ENCODE measurements at places on chromosomes 7 and 10. TPM values are rescaled to one million over a fixed set of nuclear protein-coding genes. Genes with fewer than 3 reads are reported as not detected.

DNA sequence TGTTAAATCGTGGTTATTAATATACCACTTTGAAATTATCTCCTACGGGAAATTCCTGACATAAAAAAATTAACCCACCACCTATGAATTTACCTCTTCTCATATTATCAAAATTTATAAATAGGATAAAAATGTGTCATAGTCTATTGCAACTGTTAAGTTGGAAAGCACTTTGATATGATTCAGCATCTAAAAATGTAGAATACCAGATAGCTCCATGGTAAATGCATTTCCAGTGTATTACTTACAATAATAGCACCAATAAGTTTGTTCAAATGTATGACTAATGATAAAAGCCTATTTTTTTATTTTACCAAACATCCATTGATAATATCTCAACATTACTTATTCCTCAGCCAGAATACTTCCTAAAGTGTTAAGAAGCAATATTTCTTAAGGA is 13.6 kb upstream of the KCND2 start:
- no peak for DNase-seq

BEND7 gene
- 3.1 TPM for total RNA-seq

DNA sequence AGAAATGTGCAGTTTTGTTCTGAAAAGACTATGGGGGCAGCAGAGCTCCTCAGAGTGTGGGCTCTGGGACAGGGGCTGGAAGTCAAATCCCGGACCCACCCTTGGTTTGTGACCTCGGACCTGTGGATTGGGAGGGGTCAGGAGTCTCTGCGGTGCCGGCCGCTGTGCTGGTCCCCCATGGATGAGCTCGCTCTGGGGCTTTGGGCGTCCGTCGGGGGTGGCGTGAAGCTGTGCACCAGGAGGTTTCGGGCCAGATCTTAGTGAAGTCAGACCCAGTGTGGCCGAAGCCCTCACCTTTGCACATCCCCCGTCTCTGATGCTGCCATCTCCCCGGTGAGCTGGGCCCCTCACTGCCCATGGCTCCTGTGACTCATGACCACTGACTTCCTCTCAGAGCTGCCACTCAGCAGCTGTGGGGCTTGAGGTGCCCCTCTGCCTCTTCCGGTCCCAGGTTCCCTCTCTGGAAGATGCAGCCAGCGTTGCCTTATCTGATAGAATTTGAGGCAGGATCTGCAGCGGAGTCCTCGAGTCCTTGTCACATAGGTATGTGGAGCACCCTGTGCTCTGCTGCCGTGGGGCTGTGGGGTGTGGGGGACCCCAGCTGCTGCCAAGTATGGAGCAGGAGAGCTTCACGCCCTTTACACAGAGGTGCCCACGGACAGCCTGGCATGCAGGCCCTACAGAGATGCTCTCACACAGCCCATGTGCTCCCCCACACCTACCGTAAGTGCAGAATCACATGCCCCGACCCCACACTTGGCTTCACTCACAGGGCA is 11.4 kb upstream of the SCART1 start:
- DNase-seq: no peak

GRCh38 chr10:23540401-23541030 is 101.6 kb downstream of the OTUD1 start:
- no peak for DNase-seq

MUC3A gene
- total RNA-seq: not detected

ZNF804B gene
- not detected for total RNA-seq

- DNase-seq: no peak
Measured at GRCh38 chr10:68121852-68122251, 12.6 kb downstream of the MYPN start.

- DNase-seq: no peak
Measured at GRCh38 chr10:51878695-51879094, 179.3 kb upstream of the CSTF2T start.

GRCh38 chr10:51815723-51816122 is 116.3 kb upstream of the CSTF2T start:
- no peak for DNase-seq

DNA sequence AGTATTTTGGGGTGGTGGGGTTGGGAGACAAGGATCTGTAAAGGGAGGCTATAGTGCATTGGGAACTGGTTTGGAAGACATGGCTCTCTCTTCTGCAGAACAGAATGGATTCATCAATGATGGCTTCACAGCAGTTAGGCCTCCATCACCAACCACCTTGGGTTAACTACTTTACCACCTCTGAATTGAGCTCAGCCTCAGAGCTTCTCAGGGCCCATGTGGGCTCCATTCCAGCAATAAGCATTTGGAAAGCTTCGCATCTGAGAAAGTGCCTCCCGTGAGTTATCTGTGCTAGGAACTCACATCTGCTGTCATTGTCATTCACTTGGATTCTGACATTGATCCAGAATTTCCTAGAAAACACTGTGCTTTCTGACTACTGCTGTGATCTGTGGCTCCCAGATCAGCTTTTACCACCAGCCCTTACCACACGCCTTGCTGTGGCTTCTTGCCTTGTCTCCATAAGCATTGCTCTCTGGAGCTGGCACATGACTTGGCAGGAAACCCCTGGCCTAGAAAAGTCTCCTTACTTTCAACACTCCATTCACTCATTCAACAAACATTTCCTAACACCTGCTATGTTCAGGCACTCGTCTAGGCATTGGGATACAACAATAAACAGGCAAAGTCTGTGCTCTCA is 70.7 kb upstream of the ADO start:
- DNase-seq: no peak

DCLRE1A gene
- 14.6 TPM for total RNA-seq

NACAD gene
- 1.5 TPM for total RNA-seq

- DNase-seq: no peak
Measured at GRCh38 chr10:103224133-103224532, 21.6 kb upstream of the RPEL1 start.

DNA sequence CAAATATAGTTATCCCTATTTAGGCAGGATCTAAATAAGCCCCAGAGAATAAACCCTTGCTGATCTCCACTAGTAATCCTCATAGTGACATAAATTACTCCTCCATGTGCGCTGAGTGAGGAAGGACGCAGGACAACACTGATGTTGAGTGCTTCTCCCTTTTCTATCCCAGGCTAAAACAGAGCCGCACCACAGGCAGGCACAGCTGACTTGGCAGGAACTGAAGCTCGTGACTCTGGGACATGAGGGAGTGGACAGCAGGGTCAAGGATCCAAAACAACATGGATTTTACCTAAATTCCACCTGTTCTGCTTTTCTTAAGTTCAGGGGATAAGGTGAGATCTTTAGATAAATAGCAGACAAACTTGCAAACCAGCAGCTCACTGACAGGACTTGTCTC is 46.0 kb downstream of the VOPP1 start:
- DNase-seq: no peak

DNA sequence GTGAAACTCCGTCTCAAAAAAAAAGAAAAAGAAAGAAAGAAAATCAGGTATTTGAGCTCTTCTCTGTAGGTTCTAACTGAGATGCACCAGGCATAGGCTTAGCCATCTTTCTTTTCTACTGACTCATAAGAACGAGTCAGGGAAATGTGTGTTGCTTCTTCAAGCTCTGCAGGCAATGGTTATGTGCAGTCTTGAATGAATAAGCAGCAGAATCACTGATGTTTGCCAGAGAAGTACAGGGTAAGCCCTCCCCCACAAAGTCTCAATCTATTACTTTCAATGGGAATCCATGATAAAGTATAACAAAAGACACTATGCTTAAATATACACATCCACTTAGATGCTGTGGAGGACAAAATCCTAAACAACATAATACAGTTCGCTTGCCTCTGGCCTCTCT is 239.2 kb downstream of the PARD3 start:
- no peak for DNase-seq

- no peak for DNase-seq
Measured at GRCh38 chr7:89839329-89839728, 314.9 kb upstream of the STEAP1 start.

DNA sequence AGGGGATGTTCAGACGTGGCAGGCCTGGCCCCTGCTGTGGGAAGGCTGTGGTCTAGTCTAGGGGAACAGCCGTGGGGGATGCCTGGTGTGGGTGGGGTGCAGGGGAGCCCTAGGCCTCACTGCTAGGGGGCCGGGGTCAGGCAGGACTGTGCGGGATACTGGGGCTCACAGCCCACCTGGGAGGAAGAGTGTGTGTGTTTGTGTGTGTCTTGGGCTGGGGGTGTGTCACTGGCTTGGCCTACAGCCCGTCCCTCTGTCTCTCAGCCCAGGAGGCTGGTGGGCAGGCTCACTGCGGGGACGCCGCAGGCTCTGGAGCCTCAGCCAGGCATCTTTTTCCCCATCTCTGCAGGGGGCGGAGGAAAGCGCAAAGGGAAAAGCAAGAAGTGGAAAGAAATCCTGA is 118.8 kb downstream of the GRK5 start:
- DNase-seq: no peak

DNA sequence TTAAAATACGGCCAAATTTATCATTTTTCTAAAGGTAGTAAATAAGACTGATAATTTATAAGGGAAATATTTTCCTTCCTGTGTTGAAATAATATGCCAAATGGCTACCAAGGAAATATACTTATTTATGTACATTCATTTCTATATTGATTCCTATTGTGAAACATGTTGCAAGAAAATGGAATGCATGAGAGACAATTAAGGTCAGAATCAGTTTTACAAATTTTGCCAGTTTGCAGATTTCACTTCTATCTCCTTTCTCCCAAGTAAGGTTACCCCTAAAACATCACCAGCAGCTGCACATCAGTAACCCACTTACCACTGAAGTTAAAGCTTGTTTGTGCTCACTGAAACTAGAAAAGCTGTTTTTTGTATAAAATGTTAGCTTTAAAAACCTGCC is 19.2 kb upstream of the REEP3 start:
- DNase-seq: no peak

DNA sequence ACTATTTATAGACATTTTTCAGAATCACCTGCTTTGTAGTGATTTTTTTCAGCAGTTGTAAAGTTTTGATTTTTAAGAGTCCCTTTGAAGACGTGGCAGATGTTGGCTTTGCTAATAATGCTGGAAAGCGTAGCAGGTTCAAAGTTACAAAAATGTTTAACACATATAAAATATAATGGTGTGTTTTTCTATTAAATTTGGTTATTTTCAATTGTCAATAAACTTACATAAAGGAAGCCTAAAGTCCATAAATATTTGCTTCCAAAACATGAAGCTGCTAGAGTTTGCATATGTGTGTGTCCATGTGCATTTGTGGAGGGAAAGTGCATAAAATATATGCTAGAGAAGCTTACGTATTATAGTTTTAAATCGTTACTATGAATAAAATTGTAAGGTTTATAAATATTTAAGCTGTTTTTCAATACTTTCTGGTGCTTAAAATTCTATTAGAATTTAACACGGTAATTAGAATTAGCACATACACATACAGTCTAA is 3.7 kb downstream of the MEOX2 start:
- DNase-seq: no peak

ASZ1 gene
- not detected for total RNA-seq

- no peak for DNase-seq
Measured at GRCh38 chr10:101091546-101092290, 29.9 kb downstream of the KAZALD1 start.

GRCh38 chr7:93923942-93924341 is 2.4 kb downstream of the GNG11 start:
- no peak for DNase-seq
